Activated CD4-positive, alpha-beta T cell treated with anti-CD3 and anti-CD28 coated beads, Interleukin-2, amount 50 U/mL, for 1 hour (primary cell): ENCODE measurements at places on chromosomes 4 and X.

GRCh38 chr4:152661649-152662048 is 18.1 kb downstream of the TMEM154 start:
- no peak for DNase-seq

DNA sequence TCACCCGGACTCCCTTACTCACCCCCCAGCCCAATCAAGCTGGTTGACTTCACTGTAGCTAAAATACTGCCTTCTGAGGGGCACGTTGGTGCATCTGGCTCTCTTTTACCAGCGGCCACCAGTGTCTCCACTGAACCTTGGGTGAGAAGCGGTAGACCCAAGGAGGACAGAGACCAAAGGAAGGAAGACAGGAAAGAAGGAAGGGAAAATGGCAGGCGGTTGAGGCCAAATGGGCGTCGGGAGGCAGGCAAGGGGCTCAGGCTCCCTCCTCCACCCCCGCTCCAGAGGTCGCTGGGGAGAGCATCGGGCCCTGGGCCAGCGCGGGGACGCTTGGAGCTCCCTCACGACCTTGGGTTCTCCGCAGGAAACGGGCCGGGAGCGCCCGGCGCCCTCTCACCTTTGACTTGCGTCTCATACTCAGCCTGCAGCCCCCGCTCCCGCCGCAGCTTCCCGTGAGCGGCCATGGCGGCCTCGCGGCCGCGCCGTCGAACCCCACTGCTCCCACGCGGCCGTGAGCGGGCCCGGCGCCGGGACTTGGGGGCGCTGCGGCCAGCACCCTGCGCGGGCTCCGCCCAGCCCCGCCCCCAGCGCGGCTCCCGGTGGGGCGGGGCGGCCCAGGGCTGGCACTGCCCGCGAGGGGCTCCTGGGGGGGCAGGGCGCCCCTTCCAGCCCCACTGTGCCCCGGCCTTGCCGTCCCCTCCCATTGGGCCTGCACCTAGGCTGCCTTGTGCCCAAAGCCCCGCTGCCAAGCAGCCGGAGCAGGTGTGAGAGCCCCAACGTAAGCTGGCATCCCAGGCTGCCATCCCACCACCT is at the start of gene ARHGAP4:
Gene ARHGAP4, minus strand, starts transcription at position 526 of the 813 bp plus-strand sequence. Its CDS starts 62 bp downstream, at position 464.
- DNase-seq, result peak; percentile 22

GRCh38 chr4:142850478-142850877 is 4.4 kb upstream of the INPP4B start:
- no peak for DNase-seq

DNA sequence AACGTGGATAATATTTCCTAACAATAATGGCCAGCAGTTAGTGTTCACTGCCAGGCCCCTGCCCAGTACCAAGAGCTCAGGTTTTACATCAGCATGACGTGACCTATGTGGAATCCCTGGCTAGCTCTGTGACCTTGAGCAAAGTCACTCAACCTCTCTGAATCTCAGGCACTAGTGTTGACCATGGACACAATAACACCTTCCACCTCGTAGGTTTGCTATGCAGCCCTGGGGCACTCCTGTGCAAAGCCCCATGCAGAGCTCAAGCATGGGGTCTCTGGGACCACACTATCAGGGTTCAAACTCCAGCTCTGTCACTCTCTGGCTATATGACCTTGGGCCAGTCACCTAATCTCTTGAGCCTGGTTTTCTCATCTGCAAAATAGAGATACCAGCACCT is 38.7 kb upstream of the MSX1 start:
- DNase-seq, result no peak

DNA sequence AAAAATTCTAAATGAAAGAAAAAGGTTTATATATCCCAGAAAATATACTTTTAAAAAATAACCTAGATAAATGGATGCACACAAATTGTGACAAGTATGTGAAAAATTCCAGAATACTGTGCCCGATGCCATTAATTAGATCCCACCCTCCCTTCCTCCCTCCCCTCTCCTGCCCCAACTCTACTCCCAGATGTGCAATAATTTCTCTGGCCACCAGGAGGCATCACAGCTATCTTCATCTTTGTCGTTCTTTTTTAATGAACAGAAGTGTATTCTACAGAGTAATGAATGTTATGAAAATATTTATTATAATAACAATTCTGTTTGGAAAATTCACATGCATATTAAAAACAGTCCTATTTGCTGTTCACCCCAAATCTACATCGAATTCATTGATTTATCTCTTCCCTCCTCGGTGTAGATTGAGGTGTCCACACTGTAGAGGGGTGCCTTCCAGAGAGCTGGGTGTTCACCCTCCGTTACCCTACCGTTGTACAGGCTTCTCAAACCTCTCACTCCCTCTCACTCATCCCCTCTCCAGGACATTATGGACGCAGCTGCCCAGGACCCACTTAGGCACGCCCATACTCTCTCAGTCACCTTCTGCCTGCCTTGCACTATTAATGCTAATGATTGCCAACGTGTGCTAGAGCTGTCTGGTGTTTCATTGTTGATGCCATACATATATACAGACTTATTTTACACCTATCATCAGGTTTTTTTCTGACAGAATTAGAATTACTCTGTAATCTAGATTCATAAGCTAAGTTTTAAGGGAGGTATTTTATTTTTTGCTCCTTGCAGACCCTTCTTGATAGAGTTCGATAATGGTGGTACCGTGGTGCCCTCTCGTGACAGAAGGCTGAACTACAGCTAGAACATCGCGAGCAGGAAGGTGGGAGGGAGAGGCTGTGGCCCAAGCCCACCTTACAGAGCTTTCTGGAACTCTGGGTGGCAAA is 14.1 kb downstream of the RAB40AL start:
- DNase-seq, result peak; percentile 54

DNA sequence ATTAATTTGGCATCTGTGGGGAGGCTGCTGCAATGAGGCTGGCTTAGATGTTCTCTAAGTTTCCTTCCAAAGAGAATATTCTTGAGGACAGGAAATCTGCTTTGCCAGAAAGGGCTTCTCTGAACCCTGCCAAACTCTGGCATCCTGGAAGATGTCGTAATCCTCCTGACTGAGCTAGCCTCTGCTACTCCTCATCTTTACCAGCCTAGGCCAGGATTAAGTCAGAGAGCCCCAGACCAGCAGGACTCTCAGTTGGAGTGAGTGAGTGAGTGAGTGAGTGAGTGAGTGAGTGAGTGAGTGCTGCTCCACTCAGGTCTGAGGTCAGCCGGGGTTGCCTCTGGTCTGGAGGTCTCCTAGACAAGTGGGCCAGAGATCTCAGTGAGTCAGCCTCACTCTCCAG is 104.9 kb upstream of the SOD3 start:
- DNase-seq, result no peak

GRCh38 chr4:167210166-167210565 is 24.1 kb downstream of the SPOCK3 start:
- DNase-seq, result no peak

DNA sequence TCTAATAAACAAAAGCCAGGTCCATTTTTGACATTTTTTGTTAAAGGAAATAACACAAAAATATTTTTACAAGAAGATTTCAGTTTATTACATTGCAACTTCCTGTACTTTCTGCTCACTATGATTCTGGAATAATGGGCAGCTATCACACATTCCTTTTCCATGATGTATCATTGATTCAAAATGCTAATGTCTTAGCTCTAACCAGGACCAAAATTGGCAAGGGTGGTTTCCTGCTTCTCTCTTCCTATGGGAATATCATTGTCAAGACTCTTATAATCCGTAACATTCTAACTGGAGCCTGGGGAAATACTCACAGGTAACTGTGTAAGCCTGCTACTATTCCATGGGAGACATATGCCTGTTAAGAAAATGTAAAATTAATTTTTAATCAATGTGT is 218.6 kb downstream of the DCAF12L2 start:
- DNase-seq, result no peak

DNA sequence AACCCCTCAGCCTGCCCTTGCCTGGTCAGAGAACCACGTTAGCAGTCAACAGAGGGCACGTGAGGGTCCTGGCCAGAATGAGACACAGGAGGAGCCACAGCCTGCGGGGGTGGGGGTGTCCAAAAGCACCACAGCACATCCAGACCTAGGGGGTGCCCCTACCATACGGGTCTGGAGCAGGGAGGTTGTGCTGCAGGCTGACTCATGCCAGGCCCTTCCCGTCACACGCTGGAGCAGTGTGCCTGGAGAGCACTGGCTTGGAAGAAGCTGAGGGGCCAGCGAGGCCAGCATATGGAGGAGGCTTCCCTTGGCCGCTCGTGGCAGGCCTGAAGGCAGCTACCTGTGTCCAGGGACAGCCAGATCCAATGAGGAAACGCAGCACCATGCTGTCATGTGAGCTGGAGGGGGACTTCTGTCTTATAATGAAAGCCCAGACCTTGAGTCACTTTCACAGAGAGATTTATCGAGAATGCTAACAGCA is 1.5 kb upstream of the IRAK1 start:
- no peak for DNase-seq

DNA sequence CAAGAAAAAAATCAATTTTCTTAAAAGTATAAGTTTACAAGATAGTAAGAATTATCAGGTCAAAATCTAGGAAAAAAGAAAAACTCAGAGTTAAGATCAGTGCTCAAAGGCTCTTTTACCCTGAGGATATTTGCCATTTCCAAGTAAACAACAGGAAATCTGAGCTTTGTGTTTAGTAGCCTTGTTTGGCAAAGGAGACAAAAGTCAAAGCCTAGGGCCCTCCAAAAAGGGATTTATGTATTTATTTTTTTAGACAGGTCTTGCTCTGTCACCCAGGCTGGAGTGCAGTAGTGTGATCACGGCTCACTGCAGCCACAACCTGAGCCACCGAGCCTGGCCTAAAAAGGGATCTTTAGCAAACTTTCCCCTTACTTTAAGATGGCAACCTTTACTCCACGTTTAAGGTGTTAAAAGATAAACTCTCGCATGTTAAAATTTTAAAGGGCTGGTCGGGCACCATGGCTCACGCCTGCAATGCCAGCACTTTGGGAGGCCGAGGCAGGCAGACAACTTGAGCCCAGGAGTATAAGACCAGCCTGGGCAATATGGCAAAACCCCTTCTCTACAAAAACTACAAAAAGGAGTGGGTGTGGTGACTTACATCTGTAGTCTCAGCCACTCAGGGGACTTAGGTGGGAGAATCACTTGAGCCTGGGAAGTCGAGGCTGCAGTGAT is 21.3 kb upstream of the OPHN1 start:
- DNase-seq, result no peak

DNA sequence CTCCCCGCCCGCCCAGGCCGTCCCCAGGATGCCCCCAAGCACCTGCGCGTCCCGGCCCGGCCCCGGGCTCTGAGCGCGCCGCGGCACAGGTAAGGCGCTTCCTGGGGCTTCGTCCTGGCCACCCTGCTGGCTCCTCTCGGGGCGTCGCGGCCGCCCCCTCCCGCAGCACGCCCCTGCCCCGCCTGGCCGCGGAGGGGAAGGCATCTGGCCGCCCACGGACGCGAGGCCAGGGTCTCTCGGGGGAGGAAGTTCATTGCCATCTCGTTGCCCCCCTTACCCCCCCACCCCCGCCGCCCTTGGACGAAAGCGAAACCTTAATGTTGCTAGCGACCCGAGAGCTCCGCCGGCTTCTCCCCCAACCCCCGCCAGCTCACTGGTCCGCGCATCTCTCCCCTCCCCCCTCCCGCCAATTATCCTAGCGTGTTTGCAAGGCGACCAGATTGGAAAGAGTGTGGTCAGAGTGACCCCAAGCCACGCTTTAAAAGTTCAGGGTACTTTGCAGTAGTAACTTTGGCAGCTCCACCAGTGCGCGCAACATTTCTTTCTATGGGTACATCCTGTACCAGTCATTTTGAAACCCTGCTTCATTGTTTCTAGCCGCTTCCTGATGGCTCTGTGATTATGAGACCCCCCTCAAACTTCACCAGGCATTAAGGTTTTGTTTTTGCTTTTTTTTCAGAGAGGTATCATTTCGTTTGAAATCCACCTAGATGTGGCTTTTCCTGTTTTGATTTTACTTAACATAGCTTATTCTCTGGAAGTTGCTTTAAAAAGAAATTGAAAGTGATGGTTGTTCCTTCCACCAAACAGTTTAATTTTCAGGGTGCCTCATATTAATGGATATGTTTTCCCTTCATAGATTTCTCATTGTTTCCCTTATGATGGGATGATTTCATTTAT is 626 bp downstream of the TBC1D1 start:
- DNase-seq, result peak; percentile 42

DNA sequence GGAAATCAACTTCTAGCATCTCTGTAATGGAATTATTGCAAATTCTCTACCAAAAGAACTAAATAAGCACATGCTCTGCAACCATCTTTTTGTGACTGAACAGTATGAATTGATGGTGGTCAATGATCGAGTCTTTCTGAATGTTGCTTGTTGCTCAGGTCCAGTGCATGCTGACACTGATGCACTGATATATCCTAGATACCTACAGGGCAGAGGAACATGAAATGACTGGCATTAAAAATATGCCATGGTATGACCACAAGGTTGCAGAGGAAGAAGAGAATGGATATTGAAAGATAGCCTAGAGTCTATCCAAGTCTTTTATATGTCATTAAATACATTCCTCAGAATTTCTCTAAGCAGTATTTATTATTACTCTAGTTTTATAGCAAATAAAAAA is 692.8 kb upstream of the TENM3 start:
- no peak for DNase-seq

GRCh38 chrX:13087322-13088155 is 43.1 kb upstream of the FAM9C start:
- peak; percentile 34 for DNase-seq

DNA sequence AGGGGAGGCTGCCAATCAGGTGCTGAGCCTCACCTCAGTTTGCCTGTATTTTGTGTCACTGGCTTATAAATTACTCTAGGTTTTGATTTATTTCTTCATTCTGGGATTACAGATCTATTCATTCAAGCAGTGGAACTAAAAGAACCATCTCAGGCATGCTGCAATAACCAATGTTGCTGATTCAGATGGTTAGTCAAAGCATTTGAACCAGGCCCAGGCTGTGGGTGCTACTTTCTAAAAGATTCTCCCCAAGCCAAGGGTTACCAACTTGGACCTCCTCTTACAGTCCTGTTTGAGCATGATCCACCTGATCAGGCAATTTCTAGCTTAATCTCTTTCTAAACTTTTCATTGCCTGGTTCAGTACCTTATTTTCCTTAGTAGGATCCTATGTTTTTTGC is 67.2 kb downstream of the TMEM131L start:
- no peak for DNase-seq

DNA sequence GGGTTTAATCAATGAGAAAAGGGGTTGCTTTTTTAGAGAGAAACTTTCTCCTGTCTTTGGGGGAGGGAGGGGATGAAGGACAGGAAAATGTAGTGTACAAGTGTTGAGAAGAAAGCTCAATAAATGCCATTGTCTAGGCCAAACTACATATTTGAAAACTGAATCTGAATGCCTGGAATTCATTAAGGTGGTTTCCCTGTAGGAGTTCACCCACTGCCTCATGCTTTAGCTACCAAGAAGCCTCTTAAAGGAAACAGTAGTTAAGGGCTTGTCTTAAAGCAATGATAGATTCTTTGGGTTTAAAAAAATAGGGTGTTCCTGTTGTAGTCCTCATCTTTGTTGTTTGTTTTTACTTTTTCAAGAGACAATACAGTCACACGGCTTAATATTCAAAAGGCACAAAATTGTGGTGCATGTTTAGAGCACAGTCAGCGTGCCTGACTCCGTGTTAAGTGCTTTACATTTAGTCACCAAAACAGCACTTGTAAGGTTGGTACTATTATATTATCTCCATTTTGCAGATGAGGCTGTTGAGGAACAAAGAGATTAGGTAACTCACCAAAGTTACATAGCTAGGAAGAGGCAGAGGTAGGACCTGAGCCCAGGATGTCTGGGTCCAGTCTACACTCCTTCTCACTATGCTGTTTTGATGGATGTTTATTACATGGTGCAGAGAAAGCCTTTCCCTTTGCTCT is 46.0 kb downstream of the FNIP2 start:
- no peak for DNase-seq
